NCI-H1092 treated with DMSO at 0.1 percent for 48 hours (cell line): ENCODE measurements at places on chromosomes 11 and 22.

- no peak for DNase-seq
Measured at GRCh38 chr22:42862045-42862734, 5.1 kb upstream of the ARFGAP3 start.

GRCh38 chr11:78432058-78432515 is 14.5 kb upstream of the GAB2 start:
- no peak for DNase-seq

DNA sequence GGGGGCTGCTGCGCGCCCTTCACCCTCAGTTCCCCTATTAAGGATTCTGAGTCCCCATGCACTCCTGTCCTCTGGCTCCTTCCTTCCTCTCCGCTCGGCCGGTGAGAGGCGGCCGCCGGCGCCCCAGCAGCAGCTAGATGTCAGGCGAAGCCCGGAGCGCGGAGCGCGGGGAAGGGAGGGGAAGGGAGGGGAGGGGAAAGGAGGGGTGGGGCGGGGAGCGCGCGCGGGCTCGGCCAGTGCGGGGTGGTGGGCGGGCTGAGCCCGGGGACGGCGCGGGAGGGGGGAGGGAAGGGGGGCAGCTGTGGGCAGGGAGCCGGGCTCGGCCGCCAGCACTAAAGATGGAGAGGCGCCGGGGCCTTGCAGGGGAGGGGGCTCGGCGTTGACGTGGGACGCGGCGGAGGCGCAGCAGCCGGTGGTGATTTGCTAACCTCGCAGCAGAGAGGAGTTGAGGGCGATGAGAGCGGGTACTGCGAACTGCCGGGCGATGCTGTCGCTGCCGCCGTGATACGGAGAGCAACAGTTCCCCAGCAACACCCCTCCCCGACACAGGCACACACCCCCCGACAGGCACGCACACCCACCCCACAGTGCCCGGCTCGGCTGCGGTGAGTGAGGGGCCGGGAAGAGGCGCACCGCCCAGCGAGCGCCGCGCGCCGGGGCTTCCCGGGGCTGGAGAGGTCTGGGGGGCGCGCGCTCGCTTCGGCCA is at the start of gene ZBTB16:
TSS of gene ZBTB16 (plus strand) at position 434 of the 706 bp plus-strand sequence. CDS start 3,590 bp downstream, outside the sequence.
- peak; percentile 73 for DNase-seq

DNA sequence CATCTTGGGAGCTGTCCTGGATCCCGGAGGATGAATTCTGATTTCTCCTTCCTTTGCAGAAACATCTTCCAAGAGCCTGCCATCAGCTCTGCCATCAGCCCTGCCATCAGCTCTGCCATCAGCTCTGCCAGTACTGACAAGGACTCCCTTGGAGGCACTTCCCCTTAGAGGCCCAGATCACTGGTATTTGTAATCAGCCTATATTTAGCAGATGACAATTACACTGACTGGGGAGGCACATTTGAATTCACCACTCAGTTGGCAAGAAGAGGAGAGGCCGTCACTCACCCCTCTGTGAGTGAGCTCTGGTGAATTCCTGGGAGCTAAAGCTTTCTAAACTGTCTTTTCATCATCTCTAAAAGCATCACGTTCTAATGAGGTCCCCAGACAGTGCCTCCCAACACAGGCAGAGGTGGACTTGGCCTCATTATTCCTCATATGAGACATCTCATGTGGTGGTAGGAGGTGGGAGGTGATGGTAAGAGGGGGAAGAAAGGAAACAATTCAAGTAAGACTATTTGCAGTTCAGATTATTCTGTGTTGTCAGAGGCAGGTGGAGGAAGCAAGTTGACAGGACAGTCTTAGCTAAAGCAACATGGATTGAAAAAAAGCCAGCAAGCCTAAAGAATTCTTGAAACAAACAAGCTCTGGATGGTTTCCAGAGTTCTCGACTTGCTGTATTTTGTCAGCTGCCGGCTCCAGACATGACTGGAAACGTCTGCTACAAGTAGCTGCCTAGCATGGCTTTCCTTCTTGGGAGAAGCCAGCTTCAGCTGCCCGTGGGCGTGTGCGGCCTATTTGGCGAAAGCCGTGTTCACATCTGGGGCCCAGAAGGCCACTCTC is 771.7 kb downstream of the TBC1D22A start:
- no peak for DNase-seq

DNA sequence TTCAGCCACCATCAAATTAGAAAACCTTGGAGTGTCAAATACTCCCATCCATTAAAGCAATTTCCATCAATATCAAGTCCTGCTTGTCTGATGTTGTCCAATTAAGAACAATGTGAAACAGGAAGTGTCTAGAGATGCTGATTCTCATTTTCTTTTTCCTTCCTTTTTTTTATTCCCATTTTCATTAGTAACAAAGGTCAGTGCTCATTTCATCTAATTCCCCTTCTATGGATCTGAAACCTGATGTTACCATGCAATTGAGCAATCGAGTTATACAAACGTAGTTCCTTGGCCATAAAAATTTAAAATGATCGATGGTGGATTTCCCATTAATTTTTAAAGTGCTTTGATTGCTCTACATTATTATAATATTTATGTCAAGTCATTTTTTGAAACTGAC is 330.6 kb upstream of the ZC3H12C start:
- DNase-seq, result no peak

DNA sequence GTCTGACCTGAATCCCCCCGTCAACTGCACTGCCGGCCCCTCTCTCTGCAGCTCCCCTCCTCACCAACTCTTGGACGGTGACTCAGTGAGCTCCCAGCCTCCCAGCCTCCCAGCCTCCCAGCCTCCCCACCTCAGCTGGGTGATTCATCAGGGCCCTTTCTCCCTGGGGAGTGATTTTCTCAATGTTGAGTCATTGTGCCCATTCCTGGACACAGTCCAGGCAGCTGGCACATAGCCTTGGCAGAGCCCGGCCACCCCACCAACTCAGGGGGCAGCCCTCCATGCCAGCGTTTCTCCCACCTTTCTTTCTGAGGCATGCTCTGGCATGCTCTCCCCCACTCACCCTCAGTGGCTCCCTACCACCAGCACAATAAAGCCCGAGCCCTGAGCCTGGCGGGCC is 30.7 kb downstream of the PDE2A start:
- DNase-seq, result no peak

GRCh38 chr22:44797181-44797725 is 44.9 kb downstream of the ARHGAP8 start:
- no peak for DNase-seq

DNA sequence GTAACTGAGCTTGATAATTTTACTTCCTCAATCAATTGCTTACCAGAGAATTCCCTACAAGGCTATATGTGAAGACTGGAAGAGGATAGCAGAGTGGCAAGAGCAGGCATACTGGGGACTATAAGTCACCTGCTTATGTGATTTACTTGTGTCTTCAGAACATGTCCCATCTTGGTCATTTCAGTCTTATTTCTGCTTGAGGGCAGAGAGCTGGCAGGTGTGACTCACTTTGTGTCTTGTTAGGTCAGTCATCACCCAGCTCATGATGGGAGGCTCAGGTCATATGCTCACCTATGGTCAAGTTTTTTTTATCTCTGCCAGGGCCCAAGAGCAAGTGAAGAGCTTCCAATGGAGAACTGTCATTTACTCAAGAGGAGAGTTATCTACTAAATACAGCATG is 6.2 kb downstream of the SRSF8 start:
- no peak for DNase-seq

- no peak for DNase-seq
Measured at GRCh38 chr22:37313376-37314314, 31.3 kb downstream of the CYTH4 start.

- DNase-seq, result no peak
Measured at GRCh38 chr11:43035086-43035485, 276.7 kb upstream of the API5 start.

GRCh38 chr22:20018001-20018400 is 1.4 kb upstream of the ARVCF start:
- DNase-seq, result no peak

- no peak for DNase-seq
Measured at GRCh38 chr11:74506823-74507222, 13.3 kb upstream of the LIPT2 start.

DNA sequence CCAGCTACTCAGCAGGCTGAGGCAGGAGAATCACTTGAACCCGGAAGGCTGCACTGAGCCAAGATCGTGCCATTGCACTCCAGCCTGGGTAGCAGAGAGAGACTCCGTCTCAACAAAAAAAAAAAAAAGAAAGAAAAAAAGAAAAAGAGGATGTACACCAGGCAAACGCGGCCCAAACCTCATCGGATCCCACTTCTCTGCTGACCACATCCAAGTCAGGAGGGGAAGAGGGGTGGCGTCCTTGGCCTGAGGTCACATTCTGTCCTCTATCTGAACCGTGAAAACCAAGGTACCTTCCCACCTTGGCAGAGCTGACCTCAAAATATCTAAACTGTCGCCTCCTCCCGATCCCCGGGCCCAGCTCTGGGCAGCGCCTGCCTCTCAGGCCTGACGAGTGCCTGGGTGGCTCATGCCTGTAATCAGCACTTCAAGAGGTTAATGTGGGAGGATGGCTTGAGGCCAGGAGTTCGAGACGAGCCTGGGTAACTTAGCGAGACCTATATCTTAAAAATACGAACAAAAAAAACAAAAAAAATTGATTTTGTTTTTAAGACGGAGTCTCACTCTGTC is 25.1 kb downstream of the RGL4 start:
- DNase-seq, result no peak

DNA sequence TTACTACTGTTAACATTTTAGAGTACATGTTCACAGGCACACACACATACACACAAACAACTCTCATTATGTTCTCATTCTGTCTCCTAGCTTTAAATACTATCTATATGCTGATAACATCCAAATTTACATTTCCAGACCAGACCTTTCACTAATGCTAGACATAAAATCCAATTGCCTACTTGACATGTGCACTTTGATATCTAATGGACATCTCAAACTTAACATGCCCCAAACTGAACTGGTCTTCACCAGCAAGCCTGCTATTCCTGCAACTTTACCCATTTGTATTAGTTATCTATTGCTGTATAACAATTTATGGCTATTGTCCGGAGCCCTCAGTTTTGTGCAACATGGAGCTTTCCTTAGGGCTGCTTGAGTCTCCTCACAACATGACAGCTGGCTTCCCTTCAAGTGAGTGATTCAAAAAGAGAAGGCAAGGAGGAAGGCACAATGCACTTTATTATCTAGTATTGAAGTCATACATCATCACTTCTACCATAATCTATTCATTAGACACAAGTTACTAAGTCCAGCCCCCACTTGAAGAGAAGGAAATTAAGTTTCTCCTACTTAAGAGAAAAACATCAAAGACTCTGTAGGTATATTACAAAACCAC is 3.0 kb downstream of the SLC36A4 start:
- no peak for DNase-seq

DNA sequence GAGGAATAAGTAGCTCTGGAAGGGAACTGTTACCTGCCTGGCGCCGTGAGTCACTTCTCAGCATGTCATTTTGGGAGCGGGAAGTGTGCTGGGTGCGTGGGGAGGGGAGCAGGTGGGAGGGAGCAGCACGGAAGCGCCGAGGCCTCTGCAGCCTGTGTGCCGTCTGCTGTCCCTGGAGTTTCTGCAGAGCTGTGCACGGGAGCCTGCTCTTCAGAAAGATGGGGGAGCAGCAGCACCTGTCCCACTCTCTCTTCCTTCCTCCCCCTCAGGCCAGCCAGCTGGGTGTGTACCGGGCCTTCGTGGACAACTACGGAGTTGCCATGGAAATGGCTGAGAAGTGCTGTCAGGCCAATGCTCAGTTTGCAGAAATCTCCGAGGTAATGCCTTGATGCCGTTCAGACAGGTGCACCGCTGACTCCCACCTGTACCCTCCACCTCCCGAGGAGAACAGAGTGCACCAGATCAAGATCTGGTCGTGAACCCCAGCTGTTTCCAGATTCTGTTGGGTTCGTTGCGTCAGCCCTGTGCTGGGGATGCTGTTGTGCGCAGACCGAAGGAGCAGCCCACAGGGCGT is 87.9 kb downstream of the BCR start:
- DNase-seq, result no peak

DNA sequence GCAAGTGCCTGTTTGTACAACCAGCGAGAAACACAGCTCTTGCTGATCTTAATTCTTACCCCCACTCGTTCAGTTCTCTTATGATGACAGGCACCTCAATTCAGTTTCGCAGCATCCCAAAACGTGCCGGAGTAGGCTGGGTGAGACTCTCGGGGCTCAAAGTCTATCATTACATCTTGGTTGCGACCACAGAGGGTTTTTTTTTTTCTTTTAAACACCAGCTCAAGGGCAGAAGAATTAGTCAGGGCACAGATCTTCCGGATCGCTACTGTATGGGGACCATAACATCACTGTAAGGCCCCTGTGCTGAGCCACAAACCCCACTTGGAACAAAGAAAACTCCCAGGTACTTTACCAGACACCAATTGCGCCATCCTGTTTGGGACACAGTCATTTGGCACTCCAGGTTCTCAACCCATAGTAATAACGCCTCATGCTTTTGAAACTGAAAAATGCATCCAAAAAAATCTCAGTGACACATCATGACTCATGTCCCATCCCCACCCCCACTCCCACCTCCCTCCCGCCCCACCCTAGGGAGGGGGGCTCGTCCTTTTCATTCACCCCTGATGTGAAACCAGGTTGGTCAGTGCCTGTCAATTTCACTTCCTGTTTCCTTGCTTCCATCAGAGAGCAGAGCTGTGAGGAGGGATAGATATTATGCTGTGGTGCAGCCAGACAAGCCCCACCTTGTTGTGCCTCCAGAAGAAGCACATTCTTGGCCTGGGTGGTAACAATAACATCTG is 41.0 kb upstream of the CD5 start:
- no peak for DNase-seq

DNA sequence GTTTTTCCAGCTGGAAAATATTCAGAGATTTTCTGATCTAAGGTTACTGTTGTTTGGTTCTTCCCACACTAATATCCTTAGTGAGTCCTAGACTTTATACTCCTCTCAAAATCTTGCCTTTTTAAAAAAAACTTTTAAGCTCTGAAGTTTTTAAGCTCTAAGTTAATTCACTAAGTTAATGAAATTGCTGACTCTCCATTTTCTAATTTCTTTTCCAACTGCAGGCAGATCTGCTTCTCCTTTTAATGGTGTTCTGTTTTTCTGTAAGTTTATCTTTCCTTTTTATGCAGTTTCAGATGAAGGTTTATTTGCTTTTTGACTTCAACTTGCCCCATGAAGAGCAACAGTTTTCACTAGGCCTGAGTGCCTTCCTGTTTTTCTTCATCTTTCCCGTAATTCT is 125.8 kb upstream of the ARHGAP42 start:
- DNase-seq, result no peak

GRCh38 chr11:112811783-112812182 is 149.4 kb upstream of the NCAM1 start:
- peak; percentile 67 for DNase-seq
